ENCODE measurements at places on chromosomes 7 and 10. TPM values are rescaled to one million over a fixed set of nuclear protein-coding genes. Genes with fewer than 3 reads are reported as not detected.

DNA sequence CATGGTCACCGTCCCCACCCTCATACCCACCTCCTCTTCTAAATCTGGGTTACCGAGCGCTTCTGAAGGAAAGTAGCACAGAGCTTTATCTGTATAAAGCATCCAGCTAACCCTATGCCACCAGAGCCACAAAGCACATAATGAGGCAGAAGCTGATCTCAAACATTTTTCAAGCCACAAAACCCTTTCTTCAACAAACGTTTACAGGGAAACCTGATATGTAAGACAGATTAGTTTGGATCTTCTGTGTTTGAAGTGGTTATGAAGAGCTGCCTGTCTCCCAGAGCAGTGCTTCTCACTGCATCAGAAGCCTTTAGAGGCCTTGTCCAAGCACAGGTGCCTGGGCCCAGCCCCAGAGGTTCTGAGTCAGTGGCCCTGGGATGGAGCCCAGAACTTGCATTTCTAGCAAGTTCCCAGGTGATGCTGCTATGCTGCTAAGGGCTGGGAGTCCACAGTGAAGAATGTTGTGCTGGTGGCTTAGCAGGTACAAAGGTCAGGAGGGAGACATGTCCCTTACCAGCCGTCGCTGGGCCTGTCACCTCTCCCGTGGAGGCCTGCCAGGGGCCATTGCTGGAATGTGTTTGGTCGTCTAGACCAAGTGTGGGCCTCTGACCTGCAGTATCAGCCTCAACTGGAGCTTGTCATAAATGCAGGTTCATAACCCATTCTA lies 90.4 kb downstream of the TAF3 start:
- DNase-seq, result no peak

DNA sequence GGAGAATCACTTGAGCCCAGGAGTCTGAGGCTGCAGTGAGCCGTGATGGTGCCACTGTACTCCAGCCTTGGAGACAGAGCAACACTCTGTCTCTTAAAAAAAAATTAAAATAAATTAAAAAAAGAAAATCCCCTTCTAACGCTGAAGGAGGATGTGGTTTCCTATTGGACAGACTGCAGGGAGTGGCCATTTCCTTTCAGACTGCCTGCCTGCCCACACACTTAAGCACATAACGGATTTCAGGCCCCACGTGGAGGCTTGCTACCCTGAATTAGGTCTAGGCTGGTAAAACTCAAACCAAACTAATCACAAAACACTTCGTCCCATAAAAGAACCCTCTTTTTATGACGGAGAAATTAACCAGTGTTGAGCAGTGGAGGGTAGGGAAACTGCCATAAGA lies 34.0 kb downstream of the GATA3 start:
- no peak for DNase-seq

The GBX1 gene
- not detected for total RNA-seq

The PCLO gene
- 5.8 TPM for total RNA-seq

The VSTM2A gene
- total RNA-seq, result 0.15 TPM

The SAP25 gene
- total RNA-seq, result not detected

The CCDC3 gene
- total RNA-seq, result 27.8 TPM
